ENCODE measurements at places on chromosomes 5 and 9.

- DNase-seq = no peak
These were observed 23.7 kb downstream of the SNX30 start for GRCh38 chr9:112774006-112774996.

GRCh38 chr5:135008981-135009735, 24.9 kb downstream of the PITX1 start:
- no peak for DNase-seq

DNA sequence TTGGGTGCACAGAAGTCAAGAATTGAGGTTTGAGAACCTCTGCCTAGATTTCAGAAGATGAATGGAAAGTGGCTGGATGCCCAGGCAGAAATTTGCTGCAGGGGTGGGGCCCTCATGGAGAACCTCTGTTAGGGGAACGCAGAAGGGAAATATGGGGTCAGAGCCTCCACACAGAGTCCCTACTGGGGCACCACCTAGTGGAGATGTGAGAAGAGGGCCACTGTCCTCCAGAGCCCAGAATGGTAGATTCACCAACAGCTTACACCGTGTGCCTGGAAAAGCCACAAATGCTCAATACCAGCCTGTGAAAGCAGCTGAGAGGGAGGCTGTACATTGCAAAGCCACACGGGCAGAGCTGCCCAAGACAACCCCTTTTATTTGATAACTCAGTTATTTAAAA, 383.5 kb downstream of the TLE4 start:
- no peak for DNase-seq

- DNase-seq = no peak
These were observed 1.7 kb downstream of the ALG2 start for GRCh38 chr9:99220011-99220410.

DNA sequence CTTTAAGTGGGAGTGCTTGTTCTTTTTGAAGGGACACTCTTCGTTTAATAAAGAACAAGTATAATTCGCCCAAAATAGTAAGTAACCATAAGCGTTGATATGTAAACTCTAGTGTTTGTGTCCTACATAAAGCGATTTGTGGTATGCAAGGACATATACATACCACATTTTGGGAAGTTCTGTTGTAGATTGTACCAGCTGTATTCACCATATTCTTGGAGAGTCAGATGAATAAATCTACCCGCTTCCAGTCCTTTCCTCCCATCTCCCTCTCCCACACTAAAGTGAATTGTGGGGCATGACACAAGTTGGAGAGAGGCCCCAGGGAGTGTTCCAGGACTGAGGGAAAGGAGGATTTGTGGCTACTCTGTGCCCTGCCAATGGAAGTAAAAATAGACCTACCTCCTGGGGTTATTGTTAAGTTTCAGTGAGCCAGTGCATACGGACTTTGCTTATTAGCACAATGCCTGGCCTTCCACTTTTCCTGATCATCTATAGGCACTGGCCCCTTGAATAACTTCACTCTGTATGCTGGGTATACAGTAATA, 40.6 kb downstream of the ARHGAP26 start:
- DNase-seq = no peak

- DNase-seq = no peak
These were observed at the start of gene ADAMTS19 for GRCh38 chr5:129459777-129460671. Gene ADAMTS19 (plus strand): TSS chr5:129460298. CDS start chr5:129460392, 94 bp downstream.

GRCh38 chr5:154485096-154485491, 7.1 kb upstream of the HAND1 start:
- no peak for DNase-seq

DNA sequence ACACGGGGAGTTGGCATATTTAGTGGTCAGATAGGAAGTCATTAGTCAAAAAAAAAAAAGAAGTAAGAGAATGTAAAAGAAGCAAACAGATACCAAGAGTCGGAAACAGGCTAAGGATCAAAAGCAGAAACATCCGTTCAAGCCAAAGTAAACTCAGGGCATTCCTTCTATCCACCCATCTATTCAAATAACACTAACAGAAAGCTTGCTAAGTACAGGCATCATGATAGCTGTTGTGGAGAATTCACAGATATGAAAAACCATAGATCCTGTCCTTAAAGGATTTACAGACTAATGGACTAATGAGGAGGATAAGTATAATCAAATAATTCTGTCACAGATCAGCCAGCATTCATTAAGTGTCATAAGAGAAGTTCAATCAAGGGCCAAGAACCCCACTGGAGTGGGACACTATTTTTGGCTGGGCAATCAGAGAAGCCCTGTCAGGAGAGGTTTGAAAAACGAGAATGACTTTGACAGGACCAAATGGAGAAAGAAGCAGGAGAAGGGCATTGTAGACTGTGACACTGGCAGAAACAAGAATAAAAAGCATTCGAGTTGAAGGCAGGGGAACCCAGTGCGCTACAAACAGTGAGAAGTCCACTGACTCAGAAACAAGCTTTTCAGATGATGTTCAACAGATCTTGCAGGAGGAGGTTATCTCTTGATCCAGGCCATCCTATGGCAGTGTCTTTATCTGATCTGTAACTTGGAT, 154.2 kb upstream of the TSLP start:
- no peak for DNase-seq

- no peak for DNase-seq
These were observed 305.4 kb upstream of the MSX2 start for GRCh38 chr5:174418809-174419539.

- DNase-seq = no peak
These were observed 7.4 kb downstream of the CER1 start for GRCh38 chr9:14715102-14715501.

GRCh38 chr5:180093651-180094382, 22.3 kb upstream of the RNF130 start:
- no peak for DNase-seq

- no peak for DNase-seq
These were observed 632 bp downstream of the DPM2 start for GRCh38 chr9:127937056-127937387.

DNA sequence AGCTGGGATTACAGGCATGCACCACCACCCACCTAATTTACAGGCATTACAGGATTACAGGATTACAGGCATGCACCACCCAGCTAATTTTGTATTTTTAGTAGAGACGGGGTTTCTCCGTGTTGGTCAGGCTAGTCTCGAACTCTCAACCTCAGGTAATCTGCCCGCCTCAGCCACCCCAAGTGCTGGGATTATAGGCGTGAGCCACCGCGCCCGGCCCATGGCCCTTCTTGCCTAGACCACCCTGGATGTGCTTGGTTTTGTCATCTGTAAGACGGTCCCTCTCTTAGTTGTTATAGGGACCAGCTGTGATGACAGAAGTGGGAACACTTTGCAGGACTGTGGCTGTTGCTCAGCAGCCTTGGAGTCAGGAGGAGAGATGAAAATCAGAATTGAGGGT, 3.5 kb upstream of the PHYKPL start:
- DNase-seq = no peak

DNA sequence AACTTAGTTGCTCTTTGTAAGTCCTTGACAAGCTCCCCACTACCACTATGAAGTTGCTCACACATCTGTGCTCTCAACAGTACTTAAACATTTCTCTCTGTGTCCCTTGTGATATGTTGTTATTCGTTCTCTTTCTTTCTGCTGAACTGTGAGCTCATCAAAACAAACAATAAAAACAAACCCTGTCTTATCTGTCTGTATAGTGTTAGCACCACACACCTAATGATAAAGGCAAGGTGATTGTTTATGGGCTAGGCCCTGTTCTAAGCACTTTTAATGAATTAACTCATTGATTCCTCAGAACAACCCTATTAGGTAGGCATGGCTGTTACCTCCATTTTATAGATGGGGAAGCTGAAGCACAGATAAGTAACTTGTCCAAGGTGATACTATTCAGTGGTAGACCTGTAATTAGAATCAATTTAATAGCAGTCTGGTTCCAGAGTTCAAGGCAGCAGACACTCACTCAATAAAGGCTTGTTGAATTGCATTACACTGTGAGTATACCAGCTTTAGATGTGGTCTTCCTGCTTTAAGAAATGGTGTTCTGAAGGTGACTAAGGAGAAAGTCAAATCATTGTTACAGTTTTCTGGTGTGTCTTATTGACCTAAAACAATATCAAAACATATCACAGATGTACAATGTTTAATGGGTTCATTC, 153.6 kb upstream of the ELL2 start:
- no peak for DNase-seq

DNA sequence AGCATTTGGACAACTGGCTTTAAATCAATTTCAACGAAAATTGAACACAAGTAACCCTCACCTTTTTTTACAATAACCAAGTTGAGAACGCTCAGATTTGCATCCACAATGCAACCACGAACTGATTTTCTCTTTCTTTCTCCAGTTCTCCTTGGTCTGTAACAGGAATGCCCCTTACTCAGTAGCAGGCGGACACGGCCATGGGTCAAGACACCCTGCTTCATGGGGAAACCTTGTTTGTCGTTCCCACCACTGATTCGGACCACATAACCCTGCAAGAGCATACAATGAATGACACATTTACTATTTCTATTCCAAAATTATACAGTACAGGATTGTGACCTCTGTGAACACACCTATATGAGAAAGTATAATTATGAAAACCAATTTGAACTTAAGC, 1.4 kb downstream of the RPS6 start:
- no peak for DNase-seq

DNA sequence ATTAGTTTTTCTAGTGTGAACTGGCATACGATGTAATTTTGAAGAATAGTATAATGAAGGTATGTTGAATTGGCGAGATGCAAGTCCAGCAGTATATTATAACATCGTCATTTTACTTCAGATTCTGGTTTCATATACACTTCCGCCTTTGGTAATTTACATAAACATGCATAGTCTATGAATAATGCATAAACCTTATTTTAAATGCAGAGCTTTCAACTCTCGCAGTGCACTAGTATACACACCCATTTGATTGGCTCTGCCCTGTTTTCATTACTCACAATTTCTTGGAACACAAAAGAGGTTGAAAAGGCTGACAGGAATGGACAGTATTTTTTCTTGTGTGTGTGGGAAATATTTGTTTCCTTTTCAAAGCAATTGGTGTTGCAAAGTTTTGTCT, 128.9 kb upstream of the CCNH start:
- DNase-seq = no peak

DNA sequence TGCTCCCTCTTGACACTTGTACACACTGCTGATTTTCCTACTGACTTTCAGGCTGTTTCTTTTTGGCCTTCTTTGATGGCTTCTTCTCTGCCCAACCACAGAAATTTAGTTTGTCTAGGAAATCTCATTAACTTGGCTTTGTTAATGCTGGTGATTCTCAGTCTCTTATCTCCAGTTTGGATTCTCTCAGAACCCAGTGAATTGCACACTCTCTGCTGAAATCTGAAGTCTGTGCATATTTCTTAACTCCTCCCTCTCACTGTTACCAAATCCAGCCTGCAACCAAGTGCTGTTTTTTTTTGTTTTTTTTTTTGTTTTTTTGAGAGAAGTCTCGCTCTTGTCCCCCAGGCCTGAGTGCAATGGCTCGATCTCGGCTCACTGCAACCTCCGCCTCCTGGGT, 117.2 kb downstream of the CDC42SE2 start:
- DNase-seq = no peak

DNA sequence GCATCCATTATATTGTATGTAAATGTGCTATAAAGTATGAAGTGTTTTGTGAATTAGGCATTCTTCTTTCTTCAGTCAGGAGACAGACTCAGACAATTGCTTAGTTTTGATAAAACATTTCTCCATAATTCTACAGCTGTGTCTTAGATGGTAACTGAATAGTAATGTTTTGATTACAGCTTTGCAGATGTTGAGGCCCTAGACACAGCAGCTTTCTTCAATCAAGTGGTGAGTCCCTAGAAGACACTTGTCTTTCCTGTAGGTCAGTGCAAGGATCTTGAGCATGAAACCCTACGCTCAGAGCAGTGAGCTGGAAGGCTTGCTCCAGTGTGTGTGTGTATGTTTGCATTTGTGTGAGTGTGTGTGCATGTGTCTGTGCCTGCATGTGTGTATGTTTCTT, 46.8 kb upstream of the CD180 start:
- no peak for DNase-seq

- DNase-seq = no peak
These were observed 108.3 kb upstream of the GNA14 start for GRCh38 chr9:77756449-77756848.

DNA sequence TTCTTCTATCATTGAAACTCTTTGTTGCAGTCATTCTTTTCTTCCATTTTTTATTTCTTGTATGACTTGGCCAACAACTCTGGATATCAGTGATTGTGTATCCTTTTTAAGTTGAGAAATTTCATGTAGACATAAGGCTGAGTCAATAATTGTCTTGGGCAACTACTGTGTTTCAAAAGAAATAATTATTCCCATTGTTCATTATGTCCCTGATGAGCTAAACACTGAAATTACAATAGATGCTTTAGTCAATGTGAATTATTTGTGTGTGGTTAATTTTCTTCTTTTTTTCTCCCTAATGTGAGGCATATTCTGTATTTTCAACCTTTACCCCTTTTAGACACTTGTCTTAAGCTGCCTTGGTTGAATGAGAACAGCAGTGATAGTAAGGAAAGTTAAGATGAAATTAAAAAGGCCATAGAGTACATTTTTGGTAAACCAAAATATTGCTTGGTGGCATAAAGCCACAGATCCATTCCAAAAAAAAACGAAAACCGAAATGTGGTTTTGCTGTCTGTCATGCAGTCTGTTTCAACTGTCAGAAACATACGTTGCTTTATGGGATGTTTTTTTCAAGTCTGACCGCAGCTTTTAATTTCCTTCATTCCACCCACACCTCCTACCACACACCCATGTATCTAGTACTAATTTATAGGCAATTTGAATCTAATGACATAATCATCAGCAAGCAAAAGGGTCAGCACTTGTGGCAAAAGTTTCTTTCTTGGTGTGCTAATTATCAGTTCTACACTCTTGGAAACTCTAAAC, 21.1 kb downstream of the TLE4 start:
- DNase-seq = no peak

- no peak for DNase-seq
These were observed 125.6 kb downstream of the NXNL2 start for GRCh38 chr9:88660611-88661010.

- DNase-seq = no peak
These were observed 109.7 kb upstream of the LHFPL2 start for GRCh38 chr5:78758169-78758839.

DNA sequence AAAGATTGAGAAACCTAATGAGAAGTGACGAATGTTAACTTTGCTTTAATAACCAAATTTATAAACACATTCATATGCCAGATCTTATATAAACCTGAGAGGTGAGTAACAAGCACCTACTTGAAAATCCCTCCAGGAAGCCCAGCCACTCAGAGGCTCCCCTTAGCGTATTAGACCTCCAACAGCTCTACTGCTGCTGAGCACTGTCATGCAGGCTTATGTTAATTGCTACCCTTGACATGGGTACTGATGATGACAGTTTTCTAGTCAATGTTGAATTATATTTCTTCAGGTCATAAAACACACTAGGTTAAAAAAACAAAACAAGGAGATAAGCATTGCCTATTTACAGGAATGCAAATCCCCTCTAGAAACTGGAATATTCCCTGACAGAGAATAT, 161.2 kb downstream of the MPDZ start:
- no peak for DNase-seq

GRCh38 chr5:135025730-135026644, 8.0 kb downstream of the PITX1 start:
- no peak for DNase-seq

DNA sequence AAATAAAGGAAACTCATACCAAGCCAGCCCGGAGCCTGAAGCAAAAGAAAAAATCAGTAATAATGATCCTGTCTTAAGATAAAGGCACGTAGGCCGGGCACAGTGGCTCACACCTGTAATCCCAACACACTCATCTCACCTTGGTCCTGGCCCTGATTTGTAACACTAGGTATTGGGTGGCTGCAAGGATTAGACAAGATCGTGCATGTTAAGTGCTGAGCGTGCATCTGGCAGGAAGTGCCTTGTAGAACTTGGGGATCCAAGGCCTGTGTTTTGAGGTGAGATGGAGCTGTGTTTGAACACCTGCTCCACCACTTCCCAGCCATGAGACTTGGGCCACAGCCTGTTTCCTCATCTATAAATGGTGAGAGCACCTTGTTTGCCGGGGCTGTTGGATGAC, 41.5 kb downstream of the SPRY4 start:
- DNase-seq = no peak

Measured in stimulated activated CD4-positive, alpha-beta T cell treated with anti-CD3 and anti-CD28 coated beads, Interleukin-1b, Interleukin-23, amount 100 ng/mL, for 1 hour (primary cell).